Putamen (tissue), 1 donor: ENCODE measurements at places on chromosomes 1 and 21.

GRCh38 chr1:109930252-109930993, 19.8 kb downstream of the CSF1 start:
- DNase-seq, result no peak

DNA sequence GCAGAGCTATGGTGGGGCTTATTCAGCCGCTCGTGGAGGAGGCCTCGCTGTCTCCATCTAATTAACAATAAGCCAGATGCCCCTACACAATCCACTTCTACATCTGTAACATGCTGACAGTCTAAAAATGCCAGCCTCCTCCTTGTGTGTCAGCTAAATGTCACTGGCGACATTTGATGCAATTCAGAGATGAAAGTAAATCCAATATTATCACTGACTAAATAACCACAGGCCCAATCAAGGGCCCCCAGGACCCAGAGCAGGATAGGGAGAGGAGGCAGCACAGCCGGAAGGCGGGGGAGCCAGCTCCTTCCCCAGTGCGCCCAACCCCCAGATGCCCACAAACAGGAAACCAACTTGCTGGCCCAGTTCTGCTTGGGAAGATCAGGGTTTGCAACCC, 76.6 kb downstream of the DMRTA2 start:
- DNase-seq, result no peak

DNA sequence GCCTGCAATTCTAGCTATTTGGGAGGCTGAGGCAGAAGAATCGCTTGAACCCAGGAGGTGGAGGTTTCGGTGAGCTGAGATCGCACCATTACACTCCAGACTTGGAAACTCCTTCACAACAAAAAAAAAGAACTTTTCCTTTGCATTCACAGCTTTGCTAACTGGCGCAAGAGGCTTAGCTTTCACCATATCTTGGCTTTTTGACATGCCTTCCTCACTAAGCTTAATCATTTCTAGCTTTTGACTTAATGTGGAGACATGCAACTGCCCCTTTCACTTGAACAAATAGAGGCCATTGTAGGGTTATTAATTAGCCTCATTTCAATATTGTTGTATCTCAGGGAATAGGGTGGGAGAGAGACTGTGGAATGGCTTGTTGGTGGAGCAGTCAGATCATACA, 8.7 kb downstream of the KPNA6 start:
- DNase-seq, result no peak

GRCh38 chr1:37677808-37678207, 14.5 kb upstream of the CDCA8 start:
- DNase-seq, result no peak

GRCh38 chr1:30126848-30127247, 596.5 kb downstream of the MATN1 start:
- DNase-seq, result peak; percentile 23

- DNase-seq, result no peak
Measured at GRCh38 chr1:57111175-57111574, 145.4 kb upstream of the C8B start.

GRCh38 chr1:22799971-22800370, 89.3 kb downstream of the EPHB2 start:
- DNase-seq, result no peak

GRCh38 chr1:212591922-212592321, 16.6 kb upstream of the ATF3 start:
- DNase-seq, result no peak
